ENCODE measurements at places on chromosomes 4 and X.
A peak's percentile ranks its signal among the peaks of the same experiment; 100 is the strongest.

DNA sequence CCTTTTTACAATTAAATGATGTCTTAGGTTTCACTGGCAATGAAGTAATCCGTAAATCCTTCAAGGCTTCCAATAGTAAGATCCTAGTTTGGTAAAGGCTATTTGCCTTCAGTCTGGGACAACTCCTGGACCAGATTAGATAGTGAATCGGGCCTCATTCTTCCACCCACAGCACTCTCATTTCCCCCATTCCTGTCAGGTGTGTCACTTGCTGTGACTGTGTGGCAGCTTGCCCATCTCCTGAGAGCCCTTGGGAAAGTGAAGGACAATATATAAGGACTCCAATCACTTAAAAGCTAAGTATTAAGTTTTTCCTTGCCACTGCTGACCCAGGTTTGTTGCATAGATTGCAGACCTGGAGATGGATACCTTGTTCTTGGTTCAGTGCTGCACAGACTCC is 3.3 kb upstream of the GASK1B start:
- H3K27me3 ChIP-seq = no peaks in the 10 kb centered on the region
- no peak for DNase-seq
- no peak overlapping the region for H3K27ac ChIP-seq
- H3K4me1 ChIP-seq = no peaks in the 10 kb centered on the region

DNA sequence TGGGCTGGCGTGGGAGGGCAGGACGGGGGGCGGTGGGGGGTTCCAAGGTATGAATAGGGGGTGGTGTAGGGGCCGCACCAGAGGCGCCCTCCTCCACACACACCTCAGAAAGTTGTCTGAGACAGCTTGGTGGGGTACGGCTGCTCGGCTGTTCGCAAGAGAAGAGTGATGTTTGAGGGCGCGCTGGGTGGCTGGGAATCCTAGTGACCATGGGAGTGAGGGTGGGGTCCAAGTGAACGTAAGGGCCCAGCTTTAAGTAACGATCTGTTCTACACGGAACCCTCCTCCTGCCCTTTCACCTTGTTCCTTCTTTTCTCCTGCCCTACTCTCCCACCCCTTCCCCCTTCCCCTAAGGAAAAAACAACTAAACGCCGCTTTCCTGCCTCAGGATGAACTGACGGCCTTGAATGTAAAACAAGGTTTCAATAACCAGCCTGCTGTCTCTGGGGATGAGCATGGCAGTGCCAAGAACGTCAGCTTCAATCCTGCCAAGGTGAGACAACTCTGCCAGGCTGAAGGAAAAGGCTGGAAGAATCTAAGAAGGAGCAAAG is 664 bp downstream of the MED12 start:
- peak overlapping the region; percentile 66 for H3K4me3 ChIP-seq
- DNase-seq = no peak
- peaks cover 30% of the 10 kb centered on the region for H3K4me1 ChIP-seq
- H3K36me3 ChIP-seq = peaks cover 45% of the 10 kb centered on the region
- H3K27me3 ChIP-seq = no peaks in the 10 kb centered on the region

DNA sequence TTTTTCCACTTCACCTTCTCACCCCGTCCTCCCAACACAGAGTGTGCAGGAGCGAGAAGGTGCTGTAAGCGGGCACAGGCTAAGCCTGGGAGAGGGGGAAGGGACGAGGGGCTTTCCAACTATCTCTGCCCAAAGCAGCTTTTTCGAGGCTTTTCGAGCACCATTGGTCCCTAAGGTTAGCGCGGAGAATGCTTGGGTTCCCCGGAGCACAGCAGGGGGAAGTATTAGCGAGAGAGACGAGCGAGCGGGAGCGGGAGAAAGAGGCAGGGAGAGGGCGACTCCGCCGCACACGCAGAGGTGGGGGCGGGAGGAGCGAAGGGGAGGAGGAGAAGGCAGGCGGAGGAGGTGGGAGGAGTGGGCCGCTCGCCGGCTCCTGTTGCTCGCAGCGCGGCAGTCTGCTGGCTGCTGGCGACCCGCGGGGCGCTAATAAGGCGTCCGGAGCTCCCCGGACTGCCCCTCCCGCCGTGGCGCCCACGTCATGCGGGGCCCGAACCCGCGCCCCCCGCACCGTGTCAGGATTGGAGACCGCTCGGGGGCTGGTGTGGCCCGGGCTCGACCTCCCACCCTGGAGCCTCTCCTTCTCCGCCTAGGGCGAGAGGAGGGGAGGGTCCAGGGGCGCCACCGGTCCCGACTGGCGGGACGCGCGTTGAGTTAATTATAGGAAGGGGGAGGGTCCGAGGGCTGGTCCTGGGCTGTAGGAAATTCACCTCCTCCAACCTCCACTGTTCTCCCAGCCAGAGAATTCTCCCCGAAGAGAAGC is at the start of gene ADAMTS3:
ADAMTS3 (minus strand) TSS at position 263 of the 760 bp plus-strand sequence. CDS start 459 bp downstream, outside the sequence.
- H3K27ac ChIP-seq = no peak within 1 kb of the TSS
- peak; percentile 12 for DNase-seq
- H3K27me3 ChIP-seq = peaks cover 22% of the 10 kb centered on the region
- no peaks in the 10 kb centered on the region for H3K4me1 ChIP-seq

- no peaks in the 10 kb centered on the region for H3K27me3 ChIP-seq
- H3K4me1 ChIP-seq = no peaks in the 10 kb centered on the region
- H3K27ac ChIP-seq = no peak overlapping the region
- no peaks in the 10 kb centered on the region for H3K36me3 ChIP-seq
Measured at GRCh38 chrX:44261286-44261685, 82.2 kb downstream of the EFHC2 start.

GRCh38 chrX:33336783-33337182 is 125.4 kb upstream of the DMD start:
- no peak for DNase-seq
- H3K36me3 ChIP-seq = no peaks in the 10 kb centered on the region
- H3K4me1 ChIP-seq = no peaks in the 10 kb centered on the region
- H3K27ac ChIP-seq = no peak overlapping the region
- no peaks in the 10 kb centered on the region for H3K27me3 ChIP-seq

- H3K27ac ChIP-seq = no peak overlapping the region
- H3K36me3 ChIP-seq = peaks cover 14% of the 10 kb centered on the region
- DNase-seq = no peak
- no peaks in the 10 kb centered on the region for H3K27me3 ChIP-seq
- H3K4me1 ChIP-seq = no peaks in the 10 kb centered on the region
- no peak overlapping the region for H3K4me3 ChIP-seq
Measured at GRCh38 chr4:110108960-110109359, 89.5 kb downstream of the ELOVL6 start.

DNA sequence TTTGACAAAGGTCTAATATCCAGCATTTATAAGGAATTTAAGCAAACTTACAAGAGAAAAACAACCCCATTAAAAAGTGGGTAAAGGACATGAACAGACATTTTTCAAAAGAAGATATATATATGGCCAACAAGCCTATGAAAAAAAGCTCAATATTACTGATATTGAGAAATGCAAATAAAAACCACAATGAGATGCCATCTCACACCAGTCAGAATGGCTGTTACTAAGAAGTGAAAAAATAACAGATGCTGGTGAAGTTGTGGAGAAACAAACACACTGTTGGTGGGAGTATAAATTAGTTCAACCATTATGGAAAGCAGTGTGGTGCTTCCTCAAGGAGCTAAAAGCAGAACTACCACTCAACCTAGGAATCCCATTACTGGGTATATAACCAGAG is 91.6 kb upstream of the EFHC2 start:
- H3K4me3 ChIP-seq = no peak overlapping the region
- H3K27me3 ChIP-seq = no peaks in the 10 kb centered on the region
- no peaks in the 10 kb centered on the region for H3K36me3 ChIP-seq
- H3K4me1 ChIP-seq = no peaks in the 10 kb centered on the region
- DNase-seq = no peak

GRCh38 chr4:3193531-3194203 is 55.3 kb upstream of the MSANTD1 start:
- no peak for DNase-seq
- no peaks in the 10 kb centered on the region for H3K27me3 ChIP-seq
- peaks cover 16% of the 10 kb centered on the region for H3K4me1 ChIP-seq
- peaks cover 70% of the 10 kb centered on the region for H3K36me3 ChIP-seq
- H3K27ac ChIP-seq = no peak overlapping the region

- H3K27me3 ChIP-seq = no peaks in the 10 kb centered on the region
- DNase-seq = no peak
- no peaks in the 10 kb centered on the region for H3K36me3 ChIP-seq
- no peaks in the 10 kb centered on the region for H3K4me1 ChIP-seq
- H3K4me3 ChIP-seq = no peak overlapping the region
- no peak overlapping the region for H3K27ac ChIP-seq
Measured at GRCh38 chrX:109487640-109488039, 5.8 kb upstream of the GUCY2F start.

GRCh38 chr4:71568131-71568530 is 215.7 kb downstream of the GC start:
- no peak overlapping the region for H3K4me3 ChIP-seq
- no peak overlapping the region for H3K27ac ChIP-seq
- H3K4me1 ChIP-seq = no peaks in the 10 kb centered on the region
- no peak for DNase-seq
- H3K36me3 ChIP-seq = no peaks in the 10 kb centered on the region

GRCh38 chr4:141660880-141661279 is 24.5 kb downstream of the IL15 start:
- DNase-seq = no peak
- H3K4me3 ChIP-seq = no peak overlapping the region
- H3K27me3 ChIP-seq = no peaks in the 10 kb centered on the region

DNA sequence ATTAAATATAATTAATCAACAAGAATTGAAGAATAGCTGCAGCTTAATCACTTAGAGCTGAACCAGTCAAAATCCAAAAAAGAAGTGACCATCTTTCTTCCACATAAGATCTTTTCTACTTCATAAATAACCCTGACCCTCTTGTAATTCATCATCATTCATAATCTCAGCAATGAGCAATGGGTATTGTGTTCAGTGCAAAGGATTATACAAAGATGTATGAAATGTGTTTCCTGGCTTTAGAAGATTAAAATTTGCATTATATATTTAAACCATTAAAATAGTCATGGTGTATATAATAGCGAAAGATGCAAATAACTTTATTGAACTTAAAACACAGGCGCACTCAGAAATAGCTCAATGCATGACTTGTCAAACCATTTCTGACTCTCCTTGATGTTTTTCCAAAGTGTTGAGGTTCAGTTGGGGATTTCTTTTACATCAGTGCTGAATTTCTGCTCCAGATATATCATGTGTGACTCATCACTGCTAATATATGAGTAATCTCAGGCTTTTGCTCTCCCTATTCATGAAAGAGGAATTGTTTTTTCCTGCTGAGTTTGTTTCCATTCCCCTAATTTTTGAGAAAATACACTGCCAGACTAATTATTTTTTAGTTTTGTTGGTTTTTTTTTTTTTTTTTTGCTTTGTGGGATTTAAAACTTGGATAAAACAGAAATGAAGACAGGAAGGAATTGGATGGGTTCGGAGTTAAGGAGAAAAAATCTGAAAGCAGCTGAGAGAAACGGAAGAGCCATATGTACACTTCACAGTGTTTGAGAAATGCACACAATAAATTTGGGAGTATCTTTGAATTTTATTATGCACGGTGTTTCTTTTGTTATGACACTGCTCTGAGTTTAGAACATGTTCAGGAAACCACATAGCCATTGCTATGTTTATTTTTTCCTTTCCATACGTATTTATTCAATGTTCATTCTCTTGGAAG is 290.1 kb upstream of the PCDH7 start:
- H3K27me3 ChIP-seq = no peaks in the 10 kb centered on the region
- H3K27ac ChIP-seq = no peak overlapping the region
- no peaks in the 10 kb centered on the region for H3K4me1 ChIP-seq

- no peak overlapping the region for H3K27ac ChIP-seq
- DNase-seq = no peak
- H3K4me1 ChIP-seq = no peaks in the 10 kb centered on the region
- no peaks in the 10 kb centered on the region for H3K36me3 ChIP-seq
- no peak overlapping the region for H3K4me3 ChIP-seq
- H3K27me3 ChIP-seq = peaks cover 2% of the 10 kb centered on the region
Measured at GRCh38 chr4:15232366-15233263, 195.2 kb upstream of the C1QTNF7 start.

GRCh38 chr4:121266982-121267381 is 102.9 kb upstream of the TNIP3 start:
- H3K27me3 ChIP-seq = no peaks in the 10 kb centered on the region
- no peaks in the 10 kb centered on the region for H3K36me3 ChIP-seq
- DNase-seq = no peak
- H3K4me1 ChIP-seq = no peaks in the 10 kb centered on the region
- H3K4me3 ChIP-seq = no peak overlapping the region
- H3K27ac ChIP-seq = no peak overlapping the region

- no peak for DNase-seq
- H3K36me3 ChIP-seq = no peaks in the 10 kb centered on the region
- no peaks in the 10 kb centered on the region for H3K27me3 ChIP-seq
- no peaks in the 10 kb centered on the region for H3K4me1 ChIP-seq
- H3K4me3 ChIP-seq = no peak overlapping the region
- no peak overlapping the region for H3K27ac ChIP-seq
Measured at GRCh38 chr4:134537701-134538100, 336.1 kb upstream of the PABPC4L start.

GRCh38 chr4:43089730-43090129 is 197.2 kb downstream of the GRXCR1 start:
- DNase-seq = no peak
- H3K4me3 ChIP-seq = no peak overlapping the region
- H3K27ac ChIP-seq = no peak overlapping the region
- H3K27me3 ChIP-seq = no peaks in the 10 kb centered on the region
- H3K4me1 ChIP-seq = no peaks in the 10 kb centered on the region

- no peak overlapping the region for H3K4me3 ChIP-seq
- no peaks in the 10 kb centered on the region for H3K36me3 ChIP-seq
- H3K27me3 ChIP-seq = peaks cover 9% of the 10 kb centered on the region
- H3K4me1 ChIP-seq = no peaks in the 10 kb centered on the region
Measured at GRCh38 chr4:40857956-40858355, 108.2 kb downstream of the NSUN7 start.

DNA sequence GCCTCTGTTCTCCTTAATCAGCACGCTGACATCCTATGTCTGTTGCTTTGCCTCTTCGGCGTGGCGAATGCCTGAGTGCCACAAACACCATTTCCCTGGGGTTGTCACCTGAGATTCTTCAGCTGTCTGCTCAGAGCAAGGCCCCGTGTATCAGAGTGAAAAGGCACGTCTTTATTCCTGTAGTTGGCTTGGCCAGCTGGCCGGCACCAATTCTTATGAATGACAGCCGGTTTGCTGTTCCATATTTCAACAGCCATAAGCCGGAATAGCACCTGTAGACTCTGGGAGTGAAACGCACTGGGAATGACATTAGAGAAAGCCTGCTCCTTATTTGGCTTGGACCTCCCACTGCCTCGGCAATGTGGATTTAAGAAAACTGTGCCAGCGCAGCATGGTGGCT is 89.3 kb downstream of the MGST2 start:
- H3K27me3 ChIP-seq = no peaks in the 10 kb centered on the region
- H3K4me1 ChIP-seq = no peaks in the 10 kb centered on the region
- H3K36me3 ChIP-seq = no peaks in the 10 kb centered on the region

- H3K4me1 ChIP-seq = no peaks in the 10 kb centered on the region
- H3K27me3 ChIP-seq = no peaks in the 10 kb centered on the region
- peaks cover 93% of the 10 kb centered on the region for H3K36me3 ChIP-seq
- no peak overlapping the region for H3K27ac ChIP-seq
- no peak overlapping the region for H3K4me3 ChIP-seq
- no peak for DNase-seq
Measured at GRCh38 chrX:40076750-40077575, 20.8 kb downstream of the BCOR start.

GRCh38 chrX:20252381-20253231 is 14.1 kb downstream of the RPS6KA3 start:
- H3K36me3 ChIP-seq = peaks cover 11% of the 10 kb centered on the region
- H3K4me3 ChIP-seq = no peak overlapping the region
- peak overlapping the region; percentile 56 for H3K27ac ChIP-seq
- H3K4me1 ChIP-seq = 0 out of 2 replicates have a peak, but pooled peaks cover 2% of the 10 kb centered on the region
